Activated T-cell treated with anti-CD3 and anti-CD28 coated beads, Interleukin-2, amount 50 U/mL, for 72 hours (primary cell): ENCODE measurements at places on chromosomes 2 and 18. TPM values are rescaled to one million over a fixed set of nuclear protein-coding genes. Genes with fewer than 3 reads are reported as not detected.
A peak's percentile ranks its signal among the peaks of the same experiment; 100 is the strongest.

AMER3 gene
- not detected for total RNA-seq

DNA sequence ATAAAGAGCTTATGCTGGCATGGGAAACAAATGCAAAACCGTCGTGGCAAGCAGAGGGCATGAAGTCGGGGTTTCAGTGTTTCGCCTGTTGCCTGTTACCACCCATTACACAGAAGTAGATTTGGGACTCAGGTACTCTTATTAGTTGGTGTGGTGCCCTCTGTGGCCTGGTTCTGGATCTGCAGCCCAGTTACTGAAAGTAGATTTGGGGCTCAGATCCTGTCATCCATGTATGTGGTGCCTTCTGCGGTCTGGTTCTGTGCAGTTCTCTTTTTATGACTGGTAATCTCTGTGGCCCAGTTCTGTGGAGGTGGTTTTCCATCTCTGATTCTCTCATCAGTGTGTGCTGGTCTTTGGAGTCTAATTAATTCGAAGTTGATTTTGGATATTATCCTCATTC lies 45.2 kb downstream of the ADNP2 start:
- DNase-seq, result peak; percentile 65
- H3K4me1 ChIP-seq, result no peaks in the 10 kb centered on the region
- H3K27ac ChIP-seq, result no peak overlapping the region
- H3K36me3 ChIP-seq, result peaks cover under 1% of the 10 kb centered on the region
- peaks cover 25% of the 10 kb centered on the region for H3K27me3 ChIP-seq

- no peaks in the 10 kb centered on the region for H3K4me1 ChIP-seq
- H3K36me3 ChIP-seq, result no peaks in the 10 kb centered on the region
- H3K27ac ChIP-seq, result no peak overlapping the region
- no peak overlapping the region for H3K4me3 ChIP-seq
- no peaks in the 10 kb centered on the region for H3K27me3 ChIP-seq
- no peak for DNase-seq
Measured at GRCh38 chr2:47313728-47314127, 89.2 kb upstream of the MSH2 start.

GRCh38 chr18:58848685-58849084 lies 16.0 kb upstream of the ZNF532 start:
- H3K27ac ChIP-seq, result no peak overlapping the region
- no peak for DNase-seq
- peaks cover 3% of the 10 kb centered on the region for H3K36me3 ChIP-seq
- H3K4me3 ChIP-seq, result no peak overlapping the region

NAT8 gene
- total RNA-seq, result not detected

VWC2L gene
- total RNA-seq, result not detected

- H3K4me3 ChIP-seq, result no peak overlapping the region
- no peaks in the 10 kb centered on the region for H3K36me3 ChIP-seq
- no peak for DNase-seq
- no peak overlapping the region for H3K27ac ChIP-seq
- no peaks in the 10 kb centered on the region for H3K4me1 ChIP-seq
Measured at GRCh38 chr18:52340406-52341102, 557 bp downstream of the DCC start.

GRCh38 chr2:199734011-199734410 lies 117.0 kb downstream of the FTCDNL1 start:
- no peaks in the 10 kb centered on the region for H3K4me1 ChIP-seq
- H3K36me3 ChIP-seq, result no peaks in the 10 kb centered on the region
- H3K4me3 ChIP-seq, result no peak overlapping the region
- no peak overlapping the region for H3K27ac ChIP-seq
- peaks cover 46% of the 10 kb centered on the region for H3K27me3 ChIP-seq

C1D gene
- 26.9 TPM for total RNA-seq

DNA sequence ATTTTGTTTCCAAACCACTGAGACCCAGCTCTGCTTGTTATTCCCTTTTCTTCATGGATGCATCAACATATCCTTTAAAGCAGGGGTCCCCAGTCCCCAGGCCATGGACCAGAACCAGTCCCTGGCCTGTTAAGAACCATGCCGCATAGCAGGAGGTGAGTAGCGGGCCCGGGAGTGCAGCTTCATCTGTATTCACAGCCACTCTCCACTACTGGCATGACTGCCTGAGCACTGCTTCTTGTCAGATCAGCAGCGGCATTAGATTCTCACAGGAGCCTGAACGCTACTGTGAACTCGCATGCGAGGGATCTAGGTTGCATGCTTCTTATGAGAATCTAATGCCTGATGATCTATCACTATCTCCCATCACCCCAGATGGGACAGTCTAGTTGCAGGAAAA lies 1.6 kb upstream of the POLI start:
- no peak overlapping the region for H3K27ac ChIP-seq
- no peak for DNase-seq
- no peak overlapping the region for H3K4me3 ChIP-seq
- H3K4me1 ChIP-seq, result peaks cover 75% of the 10 kb centered on the region

DNA sequence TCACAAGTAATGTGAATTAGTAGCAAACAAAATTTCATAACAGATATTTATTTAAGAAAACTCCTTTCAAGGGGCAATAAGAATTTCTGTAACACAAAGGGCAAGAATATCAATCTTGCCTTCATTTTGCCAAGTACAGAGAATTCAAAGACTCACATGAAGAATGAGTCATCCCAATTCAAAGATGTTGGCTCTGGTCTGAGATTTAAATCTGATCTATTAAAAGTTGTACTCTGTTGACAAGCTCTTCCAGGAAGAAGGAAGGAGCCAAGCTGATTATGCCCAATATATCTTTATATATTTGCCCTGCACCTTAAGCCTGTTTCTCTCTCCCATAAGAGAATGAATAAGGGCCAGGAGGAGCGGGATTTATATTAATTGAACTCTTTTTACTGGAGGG lies 55.9 kb upstream of the RPE start:
- no peak overlapping the region for H3K4me3 ChIP-seq
- no peaks in the 10 kb centered on the region for H3K4me1 ChIP-seq
- H3K27ac ChIP-seq, result no peak overlapping the region
- no peak for DNase-seq

- H3K4me3 ChIP-seq, result no peak overlapping the region
- no peak overlapping the region for H3K27ac ChIP-seq
- DNase-seq, result no peak
- peaks cover 11% of the 10 kb centered on the region for H3K36me3 ChIP-seq
Measured at GRCh38 chr2:20371323-20372025, 20.8 kb upstream of the PUM2 start.

- H3K36me3 ChIP-seq, result peaks cover 4% of the 10 kb centered on the region
- no peak overlapping the region for H3K4me3 ChIP-seq
- H3K4me1 ChIP-seq, result peaks cover 65% of the 10 kb centered on the region
- H3K27ac ChIP-seq, result peak overlapping the region; percentile 61
- H3K27me3 ChIP-seq, result no peaks in the 10 kb centered on the region
Measured at GRCh38 chr2:227511239-227511930, 39.4 kb downstream of the AGFG1 start.

DNA sequence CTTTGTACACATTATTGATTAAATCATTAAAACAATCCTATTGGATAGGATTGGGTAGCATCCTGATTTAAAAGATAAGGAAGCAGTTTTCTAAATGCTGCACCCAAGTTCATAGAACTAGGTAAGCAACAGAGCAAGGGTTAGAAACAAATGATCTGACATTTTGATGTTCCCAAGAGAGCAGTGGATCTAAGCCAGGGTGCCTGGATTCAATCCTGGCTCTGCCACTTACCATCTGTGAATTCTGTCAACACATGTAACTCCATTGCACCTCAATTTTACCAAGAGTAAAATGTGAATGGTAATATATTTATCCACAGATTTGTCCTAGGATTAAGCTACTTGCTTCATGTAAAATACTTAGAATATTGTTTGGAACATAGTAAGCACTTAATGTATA lies 982.6 kb upstream of the FANCL start:
- H3K36me3 ChIP-seq, result no peaks in the 10 kb centered on the region
- DNase-seq, result no peak
- no peak overlapping the region for H3K27ac ChIP-seq
- H3K27me3 ChIP-seq, result peaks cover 5% of the 10 kb centered on the region
- no peaks in the 10 kb centered on the region for H3K4me1 ChIP-seq

GRCh38 chr2:43941966-43942365 lies 53.8 kb downstream of the LRPPRC start:
- H3K27ac ChIP-seq, result peak overlapping the region; percentile 60
- H3K27me3 ChIP-seq, result no peaks in the 10 kb centered on the region
- no peak overlapping the region for H3K4me3 ChIP-seq

DNA sequence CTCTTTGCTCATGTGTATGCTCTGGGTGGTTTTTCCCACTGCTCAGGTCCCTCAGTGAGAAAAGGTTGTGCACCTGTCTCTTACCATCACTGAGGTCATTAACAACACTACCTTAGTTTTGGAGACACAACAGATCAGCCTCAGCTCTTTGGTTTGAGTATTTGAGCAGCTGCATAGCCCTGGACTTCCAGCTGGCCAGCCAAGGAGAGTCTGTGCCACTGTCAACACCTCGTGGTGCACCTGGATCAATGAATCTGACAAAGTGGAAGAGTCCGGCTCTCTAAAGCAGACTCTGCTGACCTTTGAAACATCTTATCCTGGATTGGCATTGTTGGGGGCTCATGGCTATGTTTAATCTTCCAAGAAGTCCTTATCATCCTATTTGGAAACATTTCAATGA lies 30.0 kb downstream of the SERPINB8 start:
- no peak overlapping the region for H3K4me3 ChIP-seq
- DNase-seq, result no peak
- H3K27me3 ChIP-seq, result no peaks in the 10 kb centered on the region
- no peak overlapping the region for H3K27ac ChIP-seq
- H3K4me1 ChIP-seq, result no peaks in the 10 kb centered on the region

TPO gene
- total RNA-seq, result not detected

DNA sequence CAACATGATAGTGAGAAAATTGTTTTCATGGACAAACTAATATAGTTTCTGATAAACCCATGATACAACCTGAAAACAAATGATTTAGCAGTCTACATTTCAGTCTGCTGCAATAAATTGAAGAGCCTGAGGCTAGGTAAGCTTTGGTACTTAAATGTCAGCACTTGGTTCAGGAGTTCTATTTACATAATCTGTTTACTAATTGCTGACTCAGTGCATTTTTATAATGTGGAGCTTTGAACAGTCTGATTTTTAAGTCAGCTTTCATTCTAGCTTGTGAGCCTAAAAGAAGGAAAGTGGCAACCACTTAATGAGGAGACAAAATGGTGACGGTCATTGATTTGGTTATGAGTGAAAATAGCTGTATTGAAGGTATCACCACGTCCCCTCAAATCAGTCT lies 488.6 kb downstream of the CPS1 start:
- no peaks in the 10 kb centered on the region for H3K36me3 ChIP-seq
- H3K4me1 ChIP-seq, result no peaks in the 10 kb centered on the region
- no peak overlapping the region for H3K27ac ChIP-seq

DNA sequence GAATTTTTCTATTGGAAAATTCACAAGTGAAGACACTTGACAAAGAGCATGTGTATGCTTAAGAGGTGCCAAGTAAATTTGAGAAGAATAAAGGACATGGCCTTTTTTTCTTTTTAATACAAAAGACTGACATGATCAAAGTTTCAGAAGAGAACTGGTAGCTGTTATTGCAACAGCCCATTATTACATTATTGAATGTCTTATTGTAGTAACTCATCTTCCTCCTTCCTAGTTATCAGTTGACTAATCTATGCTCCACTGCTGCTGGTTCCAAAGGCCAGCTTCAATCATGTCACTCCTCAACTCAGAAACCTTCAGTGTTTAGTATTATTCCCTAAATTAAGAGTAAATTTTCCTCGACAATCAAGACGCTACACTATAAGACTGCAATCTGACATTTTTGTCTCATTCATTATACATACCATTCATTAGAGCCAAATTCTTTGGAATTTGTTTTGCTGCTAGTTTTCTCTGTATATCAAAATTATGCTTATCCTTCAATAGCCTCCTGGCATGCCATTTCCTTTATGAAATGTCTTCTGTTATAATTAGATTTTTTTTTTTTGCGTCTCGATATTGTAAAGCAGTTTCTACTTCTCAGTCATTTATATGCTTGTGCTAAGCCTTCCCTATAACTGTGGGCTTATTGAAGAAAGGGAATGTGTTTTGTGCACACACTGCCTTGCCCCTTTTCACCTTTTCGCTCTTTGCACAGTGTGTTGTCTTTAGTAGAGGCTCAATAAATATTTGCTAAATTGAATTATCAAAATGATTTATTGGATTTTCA lies 27.9 kb downstream of the ITGA4 start:
- peaks cover 29% of the 10 kb centered on the region for H3K36me3 ChIP-seq
- DNase-seq, result no peak
- H3K27me3 ChIP-seq, result no peaks in the 10 kb centered on the region
- no peak overlapping the region for H3K4me3 ChIP-seq
- peaks cover 6% of the 10 kb centered on the region for H3K4me1 ChIP-seq

DNA sequence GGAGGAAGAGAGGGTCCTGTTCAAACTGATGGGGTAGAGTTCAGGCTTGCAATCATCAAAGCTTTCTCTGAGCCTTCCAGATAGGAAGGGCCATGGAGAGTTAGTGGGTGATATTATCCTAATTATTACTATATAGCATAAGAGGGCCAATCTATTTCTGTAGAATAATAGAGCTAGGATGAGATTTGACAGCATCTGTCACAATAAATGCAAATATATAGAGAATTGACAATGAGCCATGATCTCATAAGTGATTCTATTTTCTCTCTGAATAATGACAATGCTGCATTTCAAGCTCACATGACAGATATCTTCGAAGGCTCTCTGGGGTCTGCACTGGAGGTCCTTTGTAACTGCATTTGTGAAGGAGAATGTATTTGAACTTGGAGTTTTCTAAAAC lies 521.9 kb upstream of the CELF4 start:
- no peak overlapping the region for H3K27ac ChIP-seq
- no peak for DNase-seq
- H3K4me3 ChIP-seq, result no peak overlapping the region

DNA sequence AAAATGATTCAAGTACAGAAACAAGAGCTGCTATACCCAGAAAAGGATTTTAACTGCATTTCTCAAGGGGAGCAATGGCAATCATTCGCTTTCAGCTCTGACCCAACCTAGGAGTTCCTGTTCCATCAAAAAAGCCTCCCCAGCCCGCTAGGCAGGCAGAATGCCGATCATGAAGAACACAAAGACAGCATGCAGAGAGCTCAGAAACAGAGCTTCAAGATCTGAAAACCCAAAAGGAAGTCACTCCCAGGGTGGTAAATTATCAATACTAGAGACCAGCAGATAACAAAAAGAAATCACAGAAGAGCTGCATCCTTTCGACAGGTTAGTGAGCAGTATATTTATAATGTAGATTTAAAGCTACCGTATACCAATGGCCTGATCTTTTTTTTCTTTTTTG lies 84.8 kb upstream of the CRIM1 start:
- no peaks in the 10 kb centered on the region for H3K27me3 ChIP-seq
- no peak overlapping the region for H3K4me3 ChIP-seq
- DNase-seq, result no peak

NBEAL1 gene
- 16.0 TPM for total RNA-seq
